ENCODE measurements at places on chromosomes 2 and 18.

DNA sequence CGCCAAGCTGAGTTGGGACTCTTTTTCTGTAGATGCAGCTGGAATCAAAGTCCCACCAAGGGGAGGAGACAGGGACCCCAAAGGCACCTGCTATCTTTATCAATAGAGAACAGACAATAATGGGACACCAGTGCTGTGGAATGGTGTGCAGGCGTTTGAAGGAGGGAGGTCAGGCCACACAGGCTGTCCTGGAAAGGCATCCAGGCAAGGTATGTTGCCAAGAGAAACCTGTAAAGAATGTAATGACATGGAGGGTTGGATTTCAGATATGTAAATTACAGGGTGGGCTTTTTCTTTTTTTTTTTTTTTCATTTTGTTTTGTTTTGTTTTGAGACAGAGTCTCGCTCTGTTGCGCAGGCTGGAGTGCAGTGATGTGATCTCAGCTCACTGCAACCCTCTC is 9.7 kb upstream of the NMUR1 start:
- DNase-seq = no peak

DNA sequence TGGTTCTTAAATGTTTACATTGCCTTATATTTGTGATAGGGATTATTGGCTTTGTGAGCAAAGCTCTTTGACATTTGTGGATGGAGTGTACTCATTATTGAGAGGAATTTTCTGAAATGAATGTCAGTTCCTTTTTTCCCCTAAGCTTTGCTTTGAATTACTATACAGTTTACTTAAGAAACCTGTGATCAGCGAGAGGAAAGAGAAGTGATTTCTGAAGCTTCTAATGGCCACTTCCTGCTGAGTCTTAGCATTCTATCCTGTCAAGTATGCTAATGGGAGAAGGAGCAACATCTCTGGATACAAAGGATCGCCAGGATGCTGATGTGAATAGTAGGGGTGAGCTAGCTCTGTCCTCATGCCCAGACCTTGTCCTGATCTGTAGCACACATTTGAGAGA is 47.8 kb upstream of the MGAT5 start:
- DNase-seq = no peak

DNA sequence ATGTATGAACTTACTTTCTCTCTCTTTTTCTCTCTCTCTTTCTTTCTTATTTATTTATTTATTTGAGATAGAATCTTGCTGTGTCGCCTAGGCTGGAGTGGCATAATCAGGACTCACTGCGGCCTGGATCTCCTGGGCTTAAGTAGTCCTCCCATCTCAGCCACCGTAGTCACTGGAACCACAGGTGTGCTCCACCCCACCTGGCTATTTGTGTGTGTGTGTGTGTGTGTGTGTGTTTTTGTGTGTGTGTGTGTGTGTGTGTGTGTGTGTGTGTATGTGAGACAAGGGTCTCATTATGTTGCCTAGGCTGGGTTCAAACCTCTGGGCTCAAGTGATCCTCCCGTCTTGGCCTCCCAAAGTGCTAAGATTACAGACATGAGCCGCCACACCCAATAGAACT is 64.3 kb downstream of the KIAA1328 start:
- no peak for DNase-seq

DNA sequence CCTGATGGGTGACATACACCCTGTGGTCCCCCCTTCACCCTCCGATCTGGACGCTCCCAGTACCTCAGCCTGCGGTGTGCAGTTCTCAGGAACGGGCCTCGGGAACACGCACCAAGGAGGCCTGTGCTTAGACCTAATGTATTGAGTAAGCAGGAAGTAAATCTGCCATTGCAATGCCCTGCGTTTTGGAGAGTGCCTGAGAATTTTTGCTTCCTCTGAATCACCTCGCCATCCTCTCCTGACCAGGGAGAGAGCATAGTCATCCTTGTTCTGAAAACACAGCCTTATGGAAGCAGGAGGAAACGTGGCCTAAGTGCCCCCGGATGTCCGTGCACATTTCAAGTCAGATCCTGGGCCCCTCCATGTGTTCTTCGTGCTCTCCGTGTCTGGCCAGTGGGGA is 272.2 kb downstream of the NDUFA10 start:
- DNase-seq = no peak

DNA sequence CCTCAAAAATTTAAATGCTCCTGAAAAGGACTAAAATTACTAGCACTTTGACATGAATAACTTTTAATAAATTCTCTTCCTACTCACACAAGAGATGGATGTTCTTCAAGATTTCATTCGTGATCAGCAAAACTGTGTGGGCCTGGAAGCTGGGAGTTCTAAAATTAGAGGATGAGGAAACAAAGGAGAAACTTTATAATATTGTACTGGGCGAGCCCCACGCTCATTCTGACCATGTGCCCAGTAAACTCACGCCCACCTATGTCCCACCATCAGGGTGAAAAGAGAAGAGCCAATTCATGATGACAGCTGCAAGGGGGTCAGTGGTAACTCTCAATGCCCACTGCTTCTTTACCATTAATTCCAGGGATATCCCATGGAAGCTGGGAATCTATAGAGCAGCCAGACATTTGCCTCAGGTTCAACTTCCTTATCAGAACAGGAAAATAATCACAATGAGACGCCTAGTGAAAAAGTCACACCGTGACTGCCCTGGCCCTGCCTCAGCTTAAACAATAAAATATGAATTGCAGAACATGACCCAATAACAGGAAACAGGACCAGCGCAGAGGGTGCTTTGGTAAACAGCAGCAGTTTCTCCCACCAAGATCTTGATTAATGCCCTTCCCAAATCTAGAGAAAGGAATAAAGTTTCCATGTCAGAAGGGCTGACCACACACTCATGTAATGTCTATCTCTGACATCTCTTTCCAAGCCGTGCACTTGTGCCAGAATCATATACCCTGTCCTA is 438.6 kb downstream of the TXNL1 start:
- no peak for DNase-seq

DNA sequence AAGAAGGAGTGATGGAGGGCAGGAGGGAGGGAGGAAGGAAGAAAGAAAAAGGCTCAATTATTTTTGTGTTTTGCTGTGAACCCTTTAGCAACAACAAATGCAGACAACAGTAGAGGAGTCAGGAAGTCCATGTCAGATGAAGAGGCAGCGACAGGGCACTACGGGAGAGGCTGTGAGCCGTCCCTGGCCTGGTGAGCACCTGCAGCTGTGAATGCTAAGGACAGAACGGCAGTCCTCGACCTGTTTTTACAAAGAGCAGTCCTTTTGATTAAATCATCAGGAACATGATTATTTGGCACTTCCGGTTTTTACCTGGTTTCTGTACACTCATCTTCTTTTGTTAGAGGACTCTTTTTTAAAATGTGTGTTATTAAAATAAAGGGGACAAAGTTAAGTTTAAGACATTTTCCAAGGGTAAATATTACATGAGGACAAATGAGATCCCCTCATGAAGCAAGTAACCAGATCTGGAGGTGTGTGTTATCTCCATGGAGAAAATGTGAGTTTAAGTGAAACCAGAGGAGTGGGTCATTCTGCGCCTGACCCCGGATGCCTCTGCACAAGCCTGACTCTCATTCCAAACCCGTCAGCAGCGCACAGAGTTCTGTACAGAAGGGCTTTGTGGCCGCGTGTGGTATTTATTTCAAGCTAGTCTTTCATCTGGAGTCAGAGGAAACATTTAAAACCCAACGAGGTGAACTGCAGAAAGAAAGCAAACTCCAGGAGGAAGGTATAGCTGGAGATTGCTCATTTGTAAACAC is 492.5 kb downstream of the SOX11 start:
- no peak for DNase-seq

DNA sequence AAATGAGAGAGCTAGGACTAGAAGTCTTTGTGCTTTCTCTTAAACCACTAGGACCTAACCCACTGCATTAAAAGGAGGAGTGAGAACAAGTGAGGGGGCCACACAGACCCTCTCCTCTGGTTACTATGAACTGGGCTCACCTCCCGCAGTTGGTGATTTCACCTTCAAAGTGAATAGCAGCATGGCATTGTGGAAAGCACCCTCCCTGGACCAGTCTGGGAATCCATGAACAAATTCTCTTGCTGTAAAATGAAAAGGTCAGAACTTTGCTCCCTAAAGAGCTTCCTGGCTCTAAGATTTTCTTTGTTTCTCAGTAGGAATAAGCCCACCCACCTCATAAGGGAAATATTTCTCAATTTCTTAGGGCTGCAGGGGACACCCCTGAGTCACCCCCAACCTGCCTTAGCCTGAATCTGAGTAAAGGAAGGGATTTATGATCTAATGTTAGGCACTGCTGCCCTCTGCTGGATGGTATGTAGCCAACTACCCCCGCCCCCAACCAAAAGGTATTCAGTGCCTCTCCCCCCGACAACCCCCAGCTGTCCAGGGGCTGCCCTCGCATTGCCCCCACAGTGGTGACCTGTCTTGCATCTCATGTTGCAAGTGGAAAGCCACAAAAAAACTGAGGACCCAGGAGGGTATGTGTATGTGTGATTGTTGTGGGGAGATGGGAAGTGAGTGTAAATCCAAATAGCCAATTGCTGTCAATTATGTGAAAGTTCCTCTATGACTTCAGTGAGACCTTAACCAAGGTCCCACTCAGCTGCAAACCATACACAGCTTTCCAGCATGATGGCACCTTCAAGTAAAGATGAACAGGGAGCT is 230.9 kb upstream of the SLC14A2 start:
- peak; percentile 26 for DNase-seq

- no peak for DNase-seq
These were observed 85.8 kb downstream of the EPAS1 start for GRCh38 chr2:46383113-46383395.

- no peak for DNase-seq
These were observed 481.0 kb upstream of the CDH2 start for GRCh38 chr18:28657961-28658360.
